Central memory CD4-positive, alpha-beta T cell (primary cell): ENCODE measurements at places on chromosomes 6 and 20.

- DNase-seq, result no peak
Measured at GRCh38 chr6:21332077-21332476, 261.5 kb upstream of the SOX4 start.

- DNase-seq, result no peak
Measured at GRCh38 chr6:37658121-37658520, 39.6 kb downstream of the MDGA1 start.

GRCh38 chr6:168902075-168902474, 351.6 kb downstream of the THBS2 start:
- DNase-seq, result no peak

DNA sequence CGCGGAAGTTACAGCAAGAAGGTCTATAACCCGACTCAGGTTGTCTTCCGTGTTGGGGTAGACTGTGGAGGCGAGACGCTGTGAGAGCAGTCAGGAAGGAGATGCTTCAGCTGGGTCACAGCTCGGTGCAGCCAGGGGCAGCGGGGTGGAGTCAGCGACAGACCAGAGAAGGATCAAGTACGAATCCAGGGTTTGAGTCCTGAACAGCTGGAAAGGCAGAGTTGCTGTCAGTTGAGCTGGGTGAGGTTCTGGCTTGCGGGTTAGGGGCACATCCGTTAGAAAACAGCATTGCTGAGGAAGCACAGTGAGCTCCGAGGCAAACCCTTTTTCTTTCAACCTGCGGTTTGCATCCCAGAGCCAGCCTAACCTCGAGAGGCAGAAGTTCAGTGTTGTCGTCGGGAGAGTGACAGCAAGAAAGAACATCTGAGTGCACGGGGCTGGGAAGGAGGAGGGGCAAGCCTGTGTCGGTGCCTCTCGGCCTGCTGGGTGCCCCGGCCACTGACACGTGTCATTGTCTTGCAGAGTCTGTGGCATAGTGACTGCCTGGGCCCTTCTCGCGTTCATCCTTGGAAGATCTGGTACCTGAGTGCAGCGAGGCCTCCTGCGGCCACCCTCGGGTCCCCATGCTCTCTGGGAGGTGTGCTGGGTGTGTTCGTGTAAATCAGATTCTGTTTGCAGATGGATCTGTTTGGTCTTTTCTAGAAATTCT, 20.0 kb downstream of the PNLDC1 start:
- DNase-seq, result peak; percentile 48

DNA sequence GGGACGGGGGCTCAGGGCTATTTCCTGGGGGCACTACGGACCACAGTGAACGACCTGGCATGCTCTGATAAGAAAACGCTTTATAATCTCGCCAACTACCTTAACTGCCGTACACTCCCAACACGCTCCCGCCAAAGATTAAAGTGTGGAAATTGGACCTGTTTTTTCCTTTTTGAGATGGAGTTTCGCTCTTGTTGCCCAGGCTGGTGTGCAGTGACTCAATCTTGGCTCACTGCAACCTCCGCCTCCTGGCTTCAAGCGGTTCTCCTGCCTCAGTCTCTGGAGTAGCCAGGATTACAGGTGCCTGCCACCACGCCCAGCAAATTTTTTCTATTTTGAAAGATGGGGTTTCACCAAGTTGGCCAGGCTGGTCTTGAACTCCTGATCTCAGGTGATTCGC, 346 bp upstream of the SLC44A4 start:
- no peak for DNase-seq

GRCh38 chr6:169904051-169904922, 152.9 kb downstream of the ERMARD start:
- no peak for DNase-seq

- DNase-seq, result no peak
Measured at GRCh38 chr6:22357724-22358189, 60.9 kb upstream of the PRL start.

GRCh38 chr6:37048851-37049757, 43.6 kb downstream of the FGD2 start:
- DNase-seq, result peak; percentile 71

GRCh38 chr6:8085053-8085511, 17.3 kb downstream of the EEF1E1 start:
- DNase-seq, result no peak

- no peak for DNase-seq
Measured at GRCh38 chr6:360764-361373, 30.7 kb upstream of the IRF4 start.

DNA sequence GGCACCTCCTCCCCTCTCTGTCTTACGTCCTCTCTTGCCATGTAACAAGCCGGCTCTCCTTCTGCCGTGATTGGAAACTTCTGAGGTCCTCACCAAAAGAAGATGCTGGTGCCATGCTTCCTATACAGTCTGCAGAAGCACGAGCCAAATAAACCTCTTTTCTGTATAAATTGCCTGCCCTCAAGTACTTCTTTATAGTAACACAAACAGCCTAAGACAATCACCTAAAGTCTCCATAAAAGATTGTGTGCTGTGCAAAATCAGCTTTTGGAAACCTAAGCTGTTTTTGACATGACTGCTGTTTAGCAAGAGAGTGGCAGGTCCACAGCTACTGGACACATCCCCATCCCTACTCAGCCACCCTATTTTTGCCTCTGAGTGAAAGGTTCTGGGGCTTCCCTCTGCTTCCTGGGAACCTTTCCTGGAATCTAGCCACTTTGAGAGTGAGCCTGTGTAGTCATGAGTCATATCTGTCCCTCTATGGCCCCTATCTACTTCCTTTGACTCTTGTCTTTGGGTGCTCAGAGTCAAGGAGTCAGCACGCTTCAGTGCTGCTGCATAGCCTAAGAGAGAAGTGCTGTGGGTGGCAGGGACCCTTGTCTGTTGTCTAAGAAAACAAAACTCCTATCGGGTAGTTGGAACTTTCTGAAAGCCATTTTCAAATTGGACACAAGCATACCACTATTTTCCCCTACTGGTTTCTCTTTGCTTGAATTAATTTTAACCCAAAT, 110.0 kb downstream of the PPP1R14C start:
- DNase-seq, result no peak

GRCh38 chr6:35415065-35415891, 36.9 kb upstream of the FANCE start:
- DNase-seq, result peak; percentile 13

- DNase-seq, result no peak
Measured at GRCh38 chr6:21228876-21229460, 364.6 kb upstream of the SOX4 start.

GRCh38 chr6:45677381-45678284, 299.9 kb upstream of the SUPT3H start:
- peak; percentile 57 for DNase-seq

- no peak for DNase-seq
Measured at GRCh38 chr20:59818911-59819310, 114.5 kb downstream of the SYCP2 start.

GRCh38 chr20:64082126-64082731, 2.0 kb downstream of the LKAAEAR1 start:
- DNase-seq, result no peak

GRCh38 chr6:43434001-43434840, 6.9 kb downstream of the ABCC10 start:
- DNase-seq, result no peak

DNA sequence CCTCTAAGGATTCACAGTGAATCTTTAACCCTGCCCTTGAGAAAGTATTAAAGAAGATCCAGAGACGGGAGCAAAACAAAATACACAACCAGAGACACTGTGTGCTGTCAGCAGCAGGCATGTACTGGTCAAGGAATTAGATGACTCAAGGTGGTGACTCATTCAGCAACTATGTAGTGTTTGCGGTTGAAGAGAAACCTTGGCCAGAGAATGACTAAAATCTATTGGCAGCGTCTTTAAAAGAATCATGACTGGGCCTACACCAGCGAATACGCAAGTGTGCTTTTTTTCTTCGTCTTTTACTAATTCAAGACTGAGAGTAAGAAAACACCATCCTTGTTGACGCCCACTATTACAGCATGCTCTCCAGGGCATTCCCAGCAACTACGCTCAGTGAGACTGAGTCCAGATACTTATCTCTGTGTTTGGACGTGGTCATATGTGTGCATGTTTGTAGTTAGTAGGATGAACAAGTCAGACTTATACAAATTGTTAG, 72.4 kb upstream of the BACH2 start:
- no peak for DNase-seq

DNA sequence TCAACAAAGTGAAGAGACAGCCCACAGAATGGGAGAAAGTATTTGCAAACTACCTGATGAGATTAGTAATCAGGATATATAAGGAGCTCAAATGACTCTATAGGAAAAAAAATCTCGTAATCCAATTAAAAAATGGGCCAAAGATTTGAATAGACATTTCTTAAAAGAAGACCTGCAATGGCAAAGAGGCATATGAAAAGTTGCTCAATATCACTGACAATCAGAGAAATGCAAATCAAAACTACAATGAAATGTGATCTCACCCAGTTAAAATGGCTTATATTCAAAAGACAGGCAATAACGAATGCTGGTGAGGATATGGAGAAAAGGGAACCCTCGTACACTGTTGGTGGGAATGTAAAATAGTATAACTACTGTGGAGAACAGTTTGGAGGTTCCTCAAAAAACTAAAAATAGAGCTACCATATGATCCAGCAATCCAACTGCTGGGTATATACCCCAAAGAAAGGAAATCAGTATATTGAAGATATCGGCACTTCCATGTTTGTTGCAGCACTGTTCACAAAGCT, 65.0 kb downstream of the TOX2 start:
- no peak for DNase-seq
